Fibroblast of skin of left biceps (primary cell): ENCODE measurements at places on chromosomes 11 and 22.

DNA sequence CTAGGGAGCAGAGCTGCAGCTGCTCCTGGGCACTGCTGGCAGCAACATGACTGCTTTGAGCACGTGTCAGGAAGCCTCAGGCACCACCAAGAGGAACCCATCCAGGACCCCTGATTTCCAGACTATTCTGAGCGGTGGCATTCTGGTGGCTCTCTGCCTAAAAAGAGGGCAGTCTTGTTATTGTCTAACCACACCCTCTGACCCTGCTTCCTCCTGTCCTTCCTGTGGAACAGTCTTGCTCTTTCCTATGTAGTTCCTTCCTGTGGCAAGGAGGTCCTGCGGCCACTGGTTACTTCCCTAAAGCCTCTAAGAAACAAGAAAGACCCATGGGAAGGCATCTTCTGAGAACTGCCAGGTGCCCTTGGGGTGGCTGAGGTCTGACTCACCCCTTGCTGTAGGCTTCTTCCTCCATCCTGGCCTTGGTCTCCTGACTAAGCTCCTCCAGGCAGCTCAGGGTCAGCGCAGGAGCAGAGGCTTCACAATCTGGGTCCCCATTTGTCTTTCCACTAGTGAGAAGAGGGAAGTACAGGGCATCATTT, 13.1 kb upstream of the LYVE1 start:
- DNase-seq = no peak

DNA sequence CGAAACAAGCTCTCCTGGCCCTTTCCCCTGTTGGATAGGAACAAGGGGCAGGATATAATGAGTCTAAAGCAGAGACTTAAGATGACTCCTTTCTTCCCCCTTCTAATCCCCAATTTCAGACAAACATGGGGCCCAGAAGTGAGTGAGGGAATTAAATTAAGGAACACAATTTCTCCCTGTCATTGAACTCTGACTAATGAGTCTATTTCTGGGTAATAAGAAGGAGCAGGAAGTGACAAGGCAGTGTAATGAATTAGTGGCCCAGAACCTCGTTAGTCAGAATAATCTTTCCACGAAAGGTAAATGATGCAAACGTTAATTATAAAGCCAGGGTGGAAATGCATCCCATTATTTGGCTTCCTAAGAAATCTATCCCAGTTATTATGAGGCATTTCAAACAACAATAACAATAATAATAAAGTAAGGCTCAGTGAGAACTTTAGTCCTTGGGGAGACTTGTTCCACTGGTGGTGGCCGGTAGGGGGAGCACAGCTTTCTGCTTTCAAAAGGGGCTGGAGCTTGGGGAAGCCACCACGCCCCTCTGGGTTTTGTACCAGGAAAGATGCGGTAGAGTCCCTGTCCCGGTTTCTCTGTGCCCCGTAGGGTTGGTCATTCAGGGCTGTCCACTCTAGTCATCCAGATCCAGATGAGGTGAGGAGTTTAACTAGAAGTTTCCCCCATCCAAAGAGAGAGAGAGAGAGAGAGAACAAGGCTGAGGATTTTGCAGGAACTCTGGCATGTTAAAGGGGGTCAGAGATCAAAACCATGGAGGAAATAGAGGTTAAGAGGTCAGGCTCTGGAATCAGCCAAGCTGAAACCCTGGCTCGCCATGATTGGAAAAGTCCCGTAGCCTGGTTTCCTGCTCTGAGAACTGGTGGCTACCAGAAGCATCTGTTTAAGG, 298.3 kb downstream of the NTM start:
- DNase-seq = no peak

DNA sequence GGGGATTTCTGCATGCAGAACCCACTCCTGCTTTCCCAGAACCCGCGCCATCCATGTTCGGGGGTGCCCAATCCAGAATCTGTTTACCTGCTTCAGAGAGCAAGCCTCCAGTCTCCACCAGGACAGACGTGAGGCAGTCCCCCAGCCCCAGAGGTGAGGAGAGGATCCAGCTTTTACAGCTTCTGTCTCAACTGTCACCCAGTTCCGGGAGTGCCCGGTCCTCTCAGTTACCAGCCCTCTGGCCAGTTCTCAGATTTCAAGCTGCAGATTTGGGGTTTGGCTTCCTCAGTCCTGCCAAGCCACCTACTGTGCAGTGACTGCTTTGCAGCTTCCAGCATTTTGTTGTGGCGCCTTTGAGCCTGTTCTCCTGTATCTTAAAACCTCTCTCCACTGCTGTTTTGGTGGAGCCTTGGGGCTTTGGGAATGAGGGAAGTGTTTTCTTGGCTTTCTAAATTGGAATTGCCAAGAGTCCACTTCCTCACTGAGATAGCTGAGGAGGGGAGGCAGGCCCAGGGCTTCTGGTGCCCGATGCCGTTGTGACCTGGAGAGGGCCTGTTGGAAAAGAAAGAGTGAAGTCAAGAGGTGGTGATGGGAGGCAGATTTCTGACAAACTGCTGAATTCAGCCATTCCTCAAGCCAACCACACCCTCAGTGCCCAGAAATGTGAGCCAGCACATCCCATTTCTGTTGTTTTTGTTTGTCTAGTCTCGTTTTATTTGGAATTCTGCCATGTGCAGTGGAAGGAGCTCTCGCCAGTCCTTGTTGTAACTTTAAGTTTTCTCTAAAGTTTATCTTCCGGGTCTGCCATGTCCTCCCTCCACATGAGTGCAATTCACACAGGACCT, 513.4 kb downstream of the TBC1D22A start:
- no peak for DNase-seq

DNA sequence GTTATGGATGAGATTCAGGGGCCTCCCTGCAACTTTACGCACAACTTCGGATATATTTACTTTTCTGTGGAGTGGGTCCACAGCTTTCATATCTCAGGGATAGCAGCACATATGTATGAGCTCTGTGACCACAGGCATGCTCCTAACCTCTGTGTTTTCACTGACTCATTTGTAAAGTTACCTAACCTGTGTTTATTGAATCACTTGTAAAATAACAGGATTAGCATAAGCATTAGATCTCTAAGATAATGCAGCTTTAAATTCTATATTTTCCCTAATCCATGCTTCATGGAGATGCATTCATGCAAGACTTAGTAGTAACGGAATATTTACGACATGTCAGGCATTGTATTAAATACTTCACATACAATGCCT, 47.9 kb upstream of the DDI1 start:
- no peak for DNase-seq

- DNase-seq = no peak
Observed at GRCh38 chr11:44729063-44729462, 2.3 kb downstream of the TSPAN18 start.
